ENCODE measurements at places on chromosomes 7 and 10.

GRCh38 chr7:44381494-44382220 is 56.3 kb upstream of the CAMK2B start:
- no peak for DNase-seq

- no peak for DNase-seq
These were observed 105.2 kb upstream of the PPIF start for GRCh38 chr10:79241990-79242619.

- DNase-seq, result peak; percentile 38
These were observed 54.0 kb upstream of the RPA3 start for GRCh38 chr7:7772397-7772821.

DNA sequence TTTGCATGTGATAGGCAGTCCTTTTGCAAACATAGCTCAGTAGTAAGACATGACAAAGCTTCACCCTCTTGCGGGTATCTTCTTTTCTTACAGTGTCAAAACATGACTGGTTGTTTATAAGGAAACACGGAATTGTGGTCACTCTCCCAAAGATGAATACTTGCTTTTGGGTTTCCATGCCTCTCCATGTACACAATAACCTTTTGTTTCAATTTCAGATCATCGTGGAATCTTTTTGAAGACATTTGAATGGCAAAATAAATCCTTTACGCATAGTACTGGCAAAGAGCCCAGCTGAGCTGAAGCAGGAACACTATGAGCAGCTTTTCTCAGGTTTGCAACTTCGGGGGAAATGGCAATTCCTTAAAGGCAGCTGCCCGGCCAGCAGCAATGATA is 156.8 kb upstream of the FRMD4A start:
- DNase-seq, result no peak

GRCh38 chr7:133789974-133790373 is 337.2 kb upstream of the LRGUK start:
- DNase-seq, result no peak

DNA sequence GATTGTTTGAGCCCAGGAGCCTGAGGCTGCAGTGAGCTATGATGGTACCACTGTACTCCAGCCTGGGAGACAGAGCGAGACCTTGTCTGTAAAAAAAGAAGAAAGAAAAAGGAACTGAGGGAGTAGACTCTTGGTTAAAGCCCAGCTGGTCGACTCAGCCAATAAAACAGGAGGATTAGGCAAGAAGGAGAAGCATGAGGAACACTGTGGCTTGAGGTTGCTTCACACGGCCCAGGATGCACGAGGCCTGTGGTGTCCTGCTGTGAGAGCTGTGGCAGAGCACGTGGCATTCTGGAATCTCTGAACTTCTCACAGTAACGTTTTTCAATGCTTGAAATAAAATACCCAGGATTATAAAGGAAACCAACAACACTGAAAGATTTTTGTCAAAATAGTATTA is 93.3 kb downstream of the CUL2 start:
- no peak for DNase-seq

- DNase-seq, result no peak
These were observed 9.6 kb downstream of the ITGB1 start for GRCh38 chr10:32948451-32948850.

- DNase-seq, result no peak
These were observed 249.0 kb upstream of the AUTS2 start for GRCh38 chr7:69349291-69349690.

GRCh38 chr7:50836646-50837045 is 54.0 kb upstream of the GRB10 start:
- no peak for DNase-seq

GRCh38 chr7:110397927-110398660 is 692.8 kb upstream of the LRRN3 start:
- no peak for DNase-seq

GRCh38 chr7:1369916-1370657 is 89.2 kb downstream of the MICALL2 start:
- DNase-seq, result no peak

DNA sequence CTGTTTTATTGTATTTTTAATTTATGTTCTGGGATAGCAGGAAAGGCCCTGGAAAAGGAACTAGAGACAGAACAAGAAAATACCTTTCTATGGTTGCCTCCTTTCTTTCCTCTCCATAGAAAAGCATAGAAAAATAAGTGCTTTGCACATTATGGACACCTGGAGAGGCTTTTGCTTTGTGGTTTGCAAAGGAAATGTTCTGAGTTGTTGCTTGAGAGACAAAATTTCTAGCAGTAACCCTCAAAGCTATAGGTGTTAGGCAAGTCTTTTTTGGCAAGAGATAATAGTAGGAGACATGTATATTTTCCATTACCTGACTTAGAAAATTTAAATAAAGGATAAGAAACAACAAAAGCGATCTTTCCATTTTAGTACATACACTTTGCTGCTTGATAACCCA is 378.6 kb upstream of the PRKCQ start:
- DNase-seq, result no peak

DNA sequence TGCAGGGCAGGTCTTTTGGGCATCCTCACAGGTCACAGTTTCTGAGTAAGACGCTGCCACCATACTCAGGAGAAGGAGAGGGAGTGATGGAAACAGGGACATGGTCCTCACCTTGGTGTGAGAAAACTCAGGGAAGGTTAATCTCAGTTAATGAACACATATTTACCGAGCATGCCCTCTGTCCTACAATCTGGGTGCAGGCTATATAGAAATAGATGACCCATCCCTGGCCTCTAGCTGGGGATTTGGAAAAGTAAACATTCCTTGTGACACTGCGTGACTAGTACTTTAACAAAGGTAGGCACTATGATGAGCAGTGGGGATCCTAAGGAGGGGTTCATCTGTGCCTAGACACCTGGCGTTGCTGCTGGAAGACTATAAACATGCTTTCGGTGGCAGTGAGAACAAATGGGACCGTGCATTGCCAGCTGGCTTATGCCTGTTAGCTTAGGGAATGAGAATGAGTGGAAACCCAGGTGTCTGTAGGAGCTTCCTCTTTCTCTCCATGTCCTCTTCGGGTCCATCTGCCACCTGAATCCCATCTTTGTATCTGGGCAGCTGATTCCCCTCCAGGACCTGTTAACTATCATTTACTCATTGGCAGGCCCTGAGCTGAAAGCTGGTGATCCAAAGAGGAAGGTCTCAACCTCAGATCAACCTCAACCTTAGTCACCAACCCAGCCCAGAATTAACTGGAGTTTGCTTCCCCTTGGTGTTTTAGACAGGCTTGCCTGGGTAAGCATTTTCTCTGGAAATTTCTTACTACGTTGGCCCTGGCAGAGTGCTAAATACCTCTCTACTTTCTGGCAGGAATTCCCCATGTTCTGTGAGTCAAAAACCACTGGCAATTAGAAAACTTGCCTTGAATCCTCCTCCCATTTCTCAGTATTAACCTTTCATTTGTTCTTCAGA is 794 bp downstream of the MBL2 start:
- DNase-seq, result no peak

DNA sequence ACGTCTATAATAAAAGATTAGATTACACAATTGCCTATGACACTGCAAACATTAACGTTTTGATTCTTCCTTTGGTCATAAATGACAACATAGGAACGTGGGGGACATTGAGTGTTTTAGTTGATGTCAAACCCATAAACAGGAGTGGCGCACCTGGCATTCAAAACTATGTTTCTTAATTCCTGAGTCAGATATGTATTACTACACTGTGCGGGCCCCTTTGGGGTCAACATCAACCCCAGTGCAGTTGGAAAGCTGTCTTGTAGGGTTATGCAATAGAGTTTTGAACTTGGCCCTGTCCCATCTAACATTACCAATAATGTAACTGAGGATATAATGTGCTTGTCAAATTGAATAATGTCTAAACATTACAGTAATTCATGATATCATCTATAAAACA is 156.5 kb downstream of the CSTF2T start:
- no peak for DNase-seq

DNA sequence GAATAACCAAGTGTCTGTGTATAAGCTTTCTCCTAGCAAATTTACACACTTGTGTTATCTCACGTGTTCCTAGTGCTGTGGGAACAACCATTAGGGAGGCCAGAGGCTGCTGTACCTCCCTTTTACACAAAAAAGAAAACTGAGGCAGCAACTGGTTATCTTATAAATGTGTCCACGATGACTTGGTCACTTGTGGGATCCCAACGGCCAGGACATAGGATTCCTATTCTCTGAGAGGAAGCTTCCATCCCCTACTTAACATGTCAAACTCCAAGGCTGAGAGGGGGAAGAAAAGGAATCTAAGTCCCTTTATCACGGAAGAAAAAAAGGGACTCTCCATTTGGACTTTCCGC is 484 bp downstream of the ZNF438 start:
- no peak for DNase-seq

DNA sequence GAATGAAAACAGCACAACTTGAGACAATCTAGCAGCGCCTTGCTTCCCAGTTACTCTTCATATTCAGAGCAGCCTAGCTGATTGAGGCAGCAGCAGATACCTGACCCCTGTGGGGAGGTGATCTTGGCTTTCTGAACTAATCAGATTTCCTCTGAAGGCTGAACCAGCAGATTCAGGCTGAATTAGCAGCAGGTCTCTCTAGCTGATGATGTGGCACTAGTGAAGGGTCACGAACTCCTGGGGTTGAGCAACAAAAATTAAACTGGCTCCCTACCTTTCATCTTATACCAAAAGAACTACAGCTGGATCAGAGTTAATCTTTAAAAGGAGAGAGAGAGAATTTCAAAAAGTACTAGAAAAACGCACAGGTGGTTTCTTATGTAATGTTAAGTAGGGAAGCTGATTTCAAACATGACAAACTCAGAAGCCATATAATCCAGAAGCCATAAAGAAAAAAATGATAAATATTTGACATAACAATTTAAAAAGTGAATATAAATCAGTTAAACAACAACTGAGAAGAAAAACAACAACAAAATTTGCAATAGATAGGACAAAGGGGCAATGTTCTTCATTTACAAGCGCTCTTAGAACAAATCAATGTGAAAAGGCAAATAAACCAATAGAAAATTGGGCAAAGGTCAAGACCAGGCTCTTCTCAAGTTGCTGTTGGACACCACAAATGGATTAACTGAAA is 13.5 kb downstream of the SLC25A13 start:
- DNase-seq, result no peak

- no peak for DNase-seq
These were observed 255.4 kb downstream of the TYW1 start for GRCh38 chr7:67251986-67252558.

DNA sequence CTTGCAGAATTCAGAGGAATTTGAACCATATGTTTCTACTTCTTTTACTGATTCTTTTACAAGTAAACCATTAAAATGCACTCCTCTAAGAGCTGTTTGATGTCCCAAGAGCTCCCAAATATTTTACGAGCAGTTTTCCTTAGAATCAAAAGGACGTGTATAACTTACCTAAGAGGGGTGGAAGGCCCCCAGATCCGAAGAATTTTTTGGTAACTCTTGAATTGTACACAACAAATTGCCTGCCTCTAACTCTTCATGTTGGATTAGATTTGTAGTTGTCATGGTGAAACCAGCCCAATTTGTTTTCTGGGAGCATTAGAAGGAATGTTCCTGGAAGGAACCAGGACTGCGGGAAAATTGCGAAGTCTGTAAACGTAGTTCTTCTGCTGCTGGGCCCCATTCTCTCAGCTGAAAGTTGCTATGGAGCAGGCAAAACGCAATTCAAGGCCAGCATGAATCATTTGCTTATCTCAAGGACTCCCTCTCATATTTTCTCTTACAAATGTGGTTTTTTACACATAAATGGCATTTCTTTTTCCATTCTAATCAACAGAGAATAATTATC is 124.8 kb upstream of the TMEM72 start:
- DNase-seq, result no peak

GRCh38 chr7:98322331-98323270 is 41.1 kb downstream of the BRI3 start:
- DNase-seq, result no peak

DNA sequence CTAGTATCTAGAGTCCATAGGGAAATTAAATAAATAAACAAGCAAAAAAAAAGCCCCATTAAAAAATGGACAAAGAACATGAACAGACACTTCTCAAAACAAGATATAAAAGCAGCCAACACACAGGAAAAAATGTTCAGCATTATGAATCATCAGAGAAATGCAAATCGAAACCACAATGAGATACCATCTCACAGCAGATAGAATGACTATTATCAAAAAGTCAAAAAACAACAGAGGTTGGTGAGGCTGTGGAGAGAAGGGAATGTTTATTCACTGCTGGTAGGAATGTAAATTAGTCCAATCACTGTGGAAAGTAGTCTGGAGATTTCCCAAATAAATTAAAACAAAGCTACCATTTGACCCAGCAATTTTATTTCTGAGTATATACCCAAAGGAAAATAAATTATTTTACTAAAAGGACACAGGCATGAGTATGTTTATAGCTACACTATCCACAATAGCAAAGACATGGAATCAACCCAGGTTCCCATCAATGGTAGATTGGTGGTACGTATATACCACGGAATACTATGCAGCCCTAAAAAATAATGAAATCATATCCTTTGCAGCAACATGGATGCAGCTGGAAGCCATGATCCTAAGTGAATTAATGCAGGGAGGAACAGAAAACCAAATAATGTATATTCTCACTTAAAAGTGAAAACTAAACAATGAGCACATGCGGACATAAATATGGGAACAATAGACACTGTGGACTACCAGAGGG is 366.5 kb upstream of the SEMA3C start:
- DNase-seq, result no peak

All from ACHN (cell line).